ENCODE measurements at places on chromosomes 5 and 9.

DNA sequence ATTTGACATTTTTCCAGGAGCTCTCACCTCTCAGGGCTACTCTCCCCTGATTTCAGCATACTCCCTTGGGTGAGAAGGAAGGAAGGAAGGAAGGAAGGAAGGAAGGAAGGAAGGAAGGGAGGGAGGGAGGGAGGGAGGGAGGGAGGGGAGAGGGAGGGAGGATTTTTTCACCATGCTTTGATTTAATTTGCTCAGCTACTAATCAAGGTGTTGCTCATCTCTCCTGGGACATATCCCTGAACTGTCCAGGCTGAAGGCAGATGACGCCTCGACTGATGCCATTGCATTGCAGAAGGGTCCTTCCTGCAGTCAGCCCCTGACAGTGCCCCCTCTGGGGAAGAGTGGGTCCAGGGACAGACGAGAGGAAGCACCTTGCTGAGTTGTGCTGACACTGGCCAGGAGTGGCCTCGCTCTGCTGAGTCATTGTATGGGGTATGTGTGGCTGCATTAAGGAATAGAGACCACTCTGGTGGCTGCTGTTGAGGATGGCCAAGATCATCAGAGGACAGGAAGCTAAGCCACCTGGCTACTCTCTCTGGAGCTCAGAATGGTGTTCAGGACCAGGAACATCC lies 43.6 kb upstream of the CRB2 start:
- DNase-seq: no peak

GRCh38 chr5:154519359-154519758 lies 41.3 kb upstream of the HAND1 start:
- no peak for DNase-seq

- DNase-seq: no peak
These were observed 288.5 kb upstream of the NUDT12 start for GRCh38 chr5:103851091-103851490.

DNA sequence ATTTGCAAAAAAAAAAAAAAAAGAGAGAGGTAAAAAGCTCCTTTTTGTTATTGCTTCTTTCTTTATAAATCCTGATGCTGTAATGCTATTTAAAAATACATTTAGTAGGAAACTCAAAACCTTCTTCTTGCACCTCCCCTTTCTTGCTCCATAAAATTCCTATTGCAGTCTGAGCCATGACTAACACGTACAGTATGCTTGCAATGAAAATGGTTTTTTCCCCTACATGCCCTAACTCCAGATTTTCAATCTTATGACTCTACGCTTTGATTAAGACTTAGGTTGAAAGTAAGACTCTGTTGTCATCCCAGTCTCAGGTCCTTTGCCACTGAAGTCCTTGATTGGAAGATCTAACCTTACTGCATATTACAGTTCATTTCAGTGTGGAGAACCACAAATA lies 23.9 kb downstream of the FGF10 start:
- DNase-seq: no peak

DNA sequence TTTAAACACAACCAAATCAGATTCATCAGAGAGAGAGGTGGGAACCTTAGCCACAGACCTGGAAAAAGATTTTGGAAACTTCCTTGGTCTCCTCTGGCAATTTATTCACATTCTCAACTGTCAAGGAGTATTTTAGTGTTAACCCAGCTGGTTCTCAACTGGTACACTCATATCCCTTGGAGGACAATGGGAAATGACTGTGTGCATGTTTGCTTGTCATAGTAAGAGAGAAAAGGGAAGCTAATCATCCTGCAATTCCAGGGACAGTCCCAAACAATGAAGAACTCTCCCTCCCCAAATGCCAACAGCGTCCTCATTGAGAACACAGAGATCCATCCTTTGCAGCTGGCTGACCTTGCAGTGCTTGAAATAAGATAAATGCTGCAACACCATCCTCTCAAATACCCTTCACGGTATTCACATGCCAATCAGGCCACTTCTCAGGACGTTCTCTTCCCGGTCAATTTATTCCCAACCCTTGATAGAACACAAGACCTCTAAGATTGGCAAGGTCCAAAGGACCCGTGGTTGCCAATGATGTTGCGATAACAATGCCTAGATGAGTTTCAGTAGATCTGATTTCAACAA lies 75.5 kb downstream of the EPB41L4B start:
- no peak for DNase-seq

GRCh38 chr9:2228132-2228531 lies 213.0 kb downstream of the SMARCA2 start:
- no peak for DNase-seq

- DNase-seq: no peak
These were observed 366.9 kb upstream of the IRX2 start for GRCh38 chr5:3118340-3118739.

GRCh38 chr5:177304392-177305119 lies 957 bp downstream of the PRELID1 start:
- no peak for DNase-seq

DNA sequence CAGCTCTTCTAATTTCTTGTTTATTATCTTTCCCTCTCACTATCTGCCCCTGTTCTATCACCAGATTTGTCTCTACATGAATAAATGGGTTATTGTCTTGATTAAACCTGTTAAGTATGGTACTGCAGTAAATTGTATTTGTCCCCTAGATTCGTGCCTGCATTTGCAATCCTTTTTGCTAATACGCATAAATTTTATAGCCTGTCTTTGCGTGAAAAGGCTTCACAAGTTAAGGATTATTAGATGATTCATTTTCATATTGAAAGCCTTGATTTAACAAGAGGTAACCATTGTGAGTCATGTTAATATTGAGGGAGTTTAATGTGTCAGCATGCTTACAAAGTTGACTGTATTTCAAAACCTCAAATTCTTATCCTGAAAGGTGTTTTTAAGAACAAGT lies 204.6 kb downstream of the PCSK1 start:
- DNase-seq: peak; percentile 58

DNA sequence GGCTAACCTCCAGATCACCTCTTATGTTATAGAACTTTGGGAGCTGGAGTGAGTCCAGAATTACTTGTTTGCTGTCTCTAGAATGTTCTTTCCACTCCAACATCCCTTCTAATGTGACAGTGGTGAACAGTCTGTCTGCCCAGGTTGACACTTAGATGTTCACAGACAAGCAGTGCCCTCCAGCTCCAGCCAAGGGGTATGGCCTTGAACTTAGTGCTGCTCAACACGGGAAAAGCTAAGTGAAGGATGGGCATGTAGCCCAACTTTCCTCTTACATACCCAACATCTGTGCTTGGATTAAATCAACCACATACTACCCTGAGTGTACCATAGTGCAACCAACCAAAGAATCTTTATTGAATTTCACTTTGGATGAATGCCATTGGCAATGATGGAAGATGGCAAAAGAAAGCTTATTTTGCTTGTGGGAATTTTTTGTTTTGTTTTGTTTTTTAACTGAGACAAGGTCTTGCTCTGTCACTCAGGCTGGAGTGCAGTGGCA lies 201.2 kb downstream of the NXNL2 start:
- no peak for DNase-seq

GRCh38 chr5:157469073-157469472 lies 9.1 kb downstream of the NIPAL4 start:
- DNase-seq: no peak

- no peak for DNase-seq
These were observed 20.9 kb downstream of the NDUFA8 start for GRCh38 chr9:122138560-122139268.

GRCh38 chr9:128098297-128099230 lies 29.0 kb downstream of the PTGES2 start:
- DNase-seq: peak; percentile 93

GRCh38 chr9:1046639-1047572 lies 3.3 kb upstream of the DMRT2 start:
- no peak for DNase-seq

DNA sequence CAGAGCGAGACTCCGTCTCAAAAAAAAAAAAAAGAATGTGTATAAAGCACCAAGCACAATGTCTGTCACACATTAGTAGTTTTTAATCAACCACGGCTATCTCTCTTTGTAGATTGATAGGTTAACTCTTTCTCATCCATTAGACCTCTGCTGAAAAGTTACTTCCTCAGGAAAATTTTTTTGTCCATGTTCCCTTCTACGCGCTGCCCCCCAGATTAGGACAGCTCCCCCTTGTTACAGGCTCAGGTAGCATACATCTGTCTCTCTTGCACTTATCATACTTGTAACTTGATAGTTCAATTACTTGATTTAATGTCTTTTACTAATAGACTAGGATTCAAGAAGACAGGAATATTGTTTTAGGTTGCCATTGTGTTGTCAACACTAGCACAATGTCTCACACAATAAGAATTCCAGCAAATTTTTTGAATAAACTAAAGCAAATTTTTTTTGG lies 1.5 kb downstream of the SPDL1 start:
- DNase-seq: no peak

DNA sequence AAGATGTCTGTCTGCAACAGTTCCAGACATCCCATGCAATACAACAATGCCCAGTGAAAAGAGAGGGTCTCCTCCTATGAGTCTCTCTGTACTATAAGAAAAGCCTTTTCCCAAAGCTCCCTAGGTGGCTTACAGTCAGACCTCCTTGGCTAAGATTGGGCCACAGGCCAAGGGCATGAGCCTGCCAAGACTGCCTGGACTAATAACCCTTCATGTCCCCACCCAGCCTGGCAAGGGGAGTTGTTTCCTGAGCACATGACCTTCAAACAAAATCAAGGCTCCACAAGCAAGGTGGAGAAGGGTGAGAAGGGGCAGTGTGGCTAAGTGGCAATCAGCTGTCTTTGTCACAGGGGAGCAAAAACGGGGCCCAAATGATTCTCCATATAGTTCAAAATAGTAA lies 75.6 kb upstream of the ZSWIM6 start:
- DNase-seq: no peak

Data from AG09309 (cell line).